Upper lobe of right lung (tissue), 1 donor: ENCODE measurements at places on chromosomes 6 and 20.

DNA sequence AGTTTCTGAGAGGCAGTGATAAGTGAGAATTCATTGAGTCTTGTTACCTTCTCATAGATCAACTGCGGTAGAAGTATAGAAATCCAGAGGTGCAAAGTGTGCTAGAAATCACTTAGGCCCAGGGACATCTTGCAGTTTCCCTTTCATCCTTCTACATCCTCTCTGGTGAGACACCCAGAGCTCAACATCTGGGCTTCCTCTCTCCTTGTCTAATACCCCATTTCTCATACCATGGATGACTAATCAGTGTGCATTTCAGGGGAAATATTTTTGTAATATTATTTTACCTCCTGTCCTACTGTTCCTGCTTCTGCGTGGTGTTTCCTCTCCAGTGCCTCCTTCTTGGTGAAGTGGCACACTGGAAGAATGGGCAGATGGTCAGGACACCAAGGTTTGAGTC lies 322.4 kb downstream of the TFAP2B start:
- no peak for DNase-seq

DNA sequence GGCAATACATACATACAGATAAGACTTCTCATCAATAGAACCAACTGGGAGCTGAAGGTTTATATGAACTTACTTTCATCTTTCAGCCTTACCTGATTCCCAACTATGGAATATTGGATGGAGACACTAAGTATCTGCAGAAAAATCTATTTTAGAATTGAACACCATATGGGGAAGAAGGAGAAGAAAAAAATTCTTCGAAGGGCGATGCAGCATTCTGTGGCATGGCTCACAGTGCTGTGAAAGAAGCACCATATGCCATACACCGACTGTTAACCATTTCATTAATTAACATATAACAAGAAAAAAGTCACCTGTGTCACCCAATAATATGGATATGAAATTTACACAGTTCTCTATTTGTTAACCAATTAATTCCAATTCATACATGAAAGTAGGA lies 1374.4 kb upstream of the MAP3K7 start:
- no peak for DNase-seq

- no peak for DNase-seq
Observed at GRCh38 chr20:910870-911770, 5.0 kb downstream of the ANGPT4 start.

GRCh38 chr6:75609639-75610590 lies 8.2 kb downstream of the SENP6 start:
- no peak for DNase-seq

- DNase-seq: no peak
Observed at GRCh38 chr6:132054525-132054924, 103.4 kb upstream of the CCN2 start.

- no peak for DNase-seq
Observed at GRCh38 chr6:169806701-169807100, 55.3 kb downstream of the ERMARD start.

- DNase-seq: no peak
Observed at GRCh38 chr20:20930500-20930899, 175.7 kb downstream of the LINC00237 start.

DNA sequence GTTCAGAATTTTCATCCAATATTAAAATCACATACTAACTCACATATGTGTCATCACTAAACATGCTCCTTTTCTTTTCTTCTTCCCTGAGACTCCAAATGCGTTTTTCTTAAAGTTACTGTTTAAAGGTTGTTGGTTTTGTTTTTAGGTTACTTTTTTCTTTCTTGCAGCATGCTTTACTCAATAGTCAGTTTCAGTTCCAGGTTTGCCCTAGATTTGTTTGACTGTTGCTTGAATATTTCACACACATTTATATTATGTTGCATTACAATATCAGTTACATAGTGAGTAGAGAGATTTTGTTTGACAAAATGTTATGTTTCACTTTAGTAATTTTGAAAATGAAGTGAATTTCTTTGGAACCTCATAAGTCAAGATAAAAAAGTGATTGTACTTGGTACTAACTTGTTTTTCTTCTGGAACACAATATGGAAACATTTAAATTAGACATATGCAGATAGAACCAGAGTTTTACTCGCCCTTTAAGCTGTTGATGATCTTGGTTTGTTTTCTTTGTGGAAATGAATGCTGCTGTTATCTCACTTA lies 27.3 kb downstream of the FNDC1 start:
- no peak for DNase-seq

DNA sequence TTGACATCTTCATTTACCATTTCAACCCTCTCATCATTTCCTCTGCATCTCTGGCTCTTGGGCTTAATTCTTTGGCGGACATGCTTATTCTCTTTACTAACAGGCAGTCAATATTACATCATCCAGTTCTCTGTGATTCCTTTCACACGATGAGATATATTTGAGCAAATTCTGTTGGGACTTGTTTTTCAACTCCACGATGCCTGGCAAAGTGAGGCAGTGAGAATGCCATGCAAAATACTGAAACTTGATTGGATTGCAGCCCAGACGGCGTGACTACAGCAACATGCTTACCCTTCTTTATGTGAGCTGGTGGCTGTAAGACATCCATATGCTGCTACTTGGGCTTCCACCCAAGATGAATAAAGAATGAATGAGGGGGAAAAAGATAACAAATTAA lies 101.7 kb upstream of the SPACA1 start:
- no peak for DNase-seq

GRCh38 chr6:72622094-72622940 lies 453 bp downstream of the KCNQ5 start:
- peak; percentile 67 for DNase-seq

- DNase-seq: no peak
Observed at GRCh38 chr20:1060985-1061384, 57.4 kb upstream of the PSMF1 start.

- no peak for DNase-seq
Observed at GRCh38 chr6:156771047-156771446, 6.1 kb upstream of the ARID1B start.

DNA sequence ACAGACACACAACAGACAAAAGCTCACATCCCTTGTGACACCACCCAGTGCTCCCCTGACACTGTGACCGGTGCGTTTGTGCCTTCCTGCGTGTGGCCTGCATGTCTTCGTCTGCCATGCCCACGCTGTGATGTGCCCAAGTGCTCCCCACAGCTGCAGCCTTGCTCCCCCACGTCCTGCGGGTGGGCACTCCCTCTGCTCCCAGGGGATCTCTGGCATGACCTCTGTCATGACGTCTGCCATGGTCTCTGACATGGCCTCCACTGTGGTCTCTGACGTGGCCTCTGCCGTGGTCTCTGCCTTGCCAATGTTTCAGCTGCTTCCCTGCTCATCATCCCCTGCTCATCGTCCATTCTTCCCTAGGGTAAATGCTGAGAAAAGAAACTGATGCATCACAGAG lies 200.9 kb downstream of the DLL1 start:
- peak; percentile 56 for DNase-seq

- DNase-seq: no peak
Observed at GRCh38 chr6:158083455-158084325, 84.4 kb downstream of the SERAC1 start.
